ENCODE measurements at places on chromosomes 1 and 21.

DNA sequence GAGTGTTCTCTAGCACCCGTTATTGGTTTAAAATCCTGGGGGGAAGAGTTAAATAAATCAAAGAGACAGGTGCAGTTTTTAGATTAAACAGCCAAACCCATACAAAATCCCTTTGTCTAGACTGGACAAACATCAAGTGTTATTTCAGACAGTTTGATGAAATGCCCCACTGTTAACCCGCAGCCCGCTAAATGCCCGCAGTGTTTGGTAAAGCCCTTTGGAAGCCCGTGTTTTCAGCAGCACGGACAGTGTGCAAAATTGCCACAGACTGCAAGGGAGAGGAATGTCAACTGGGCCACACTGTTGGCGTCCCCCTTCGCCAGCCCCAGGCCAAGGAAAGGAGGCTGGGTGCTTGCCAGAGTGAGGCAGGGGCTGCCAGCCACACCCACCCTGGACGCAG is 26.6 kb downstream of the AJAP1 start:
- DNase-seq, result no peak

- no peak for DNase-seq
These were observed 9.1 kb upstream of the SRSF10 start for GRCh38 chr1:23989263-23989662.

GRCh38 chr1:98333406-98333805 is 328.1 kb upstream of the SNX7 start:
- no peak for DNase-seq

DNA sequence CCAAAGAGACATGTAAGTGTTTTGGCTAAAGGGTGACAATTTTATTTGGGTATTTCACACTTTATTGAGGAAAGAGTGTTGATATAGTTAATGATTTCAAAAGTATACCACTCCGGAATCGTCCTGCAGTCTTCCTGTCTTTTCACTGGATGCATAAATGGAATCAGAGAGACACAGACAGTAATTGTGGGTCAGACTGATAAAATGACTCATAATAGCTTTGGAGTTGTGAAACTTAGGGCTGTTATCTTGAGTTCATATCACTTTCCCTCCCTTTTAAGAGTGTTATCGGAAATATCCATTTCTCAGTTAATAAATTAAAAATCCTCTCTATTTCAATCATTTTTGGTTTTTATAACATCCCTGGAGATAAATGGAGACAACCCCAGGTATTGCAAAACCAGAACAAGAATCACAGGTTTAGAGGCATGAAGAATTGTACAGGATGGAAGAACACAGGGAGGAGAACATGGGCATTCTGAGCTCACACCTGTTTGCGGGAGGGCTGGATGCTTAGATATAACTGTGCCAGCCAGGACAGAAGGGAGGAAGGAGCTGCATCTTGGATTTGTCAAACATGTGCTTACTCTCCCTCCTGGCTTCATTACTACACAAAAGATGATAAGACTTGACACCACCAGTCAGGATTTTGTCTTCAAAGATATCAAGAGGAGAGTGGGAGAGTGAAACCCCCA is 185.4 kb downstream of the LMO4 start:
- DNase-seq, result no peak

Data from activated CD8-positive, alpha-beta T cell treated with anti-CD3 and anti-CD28 coated beads for 36 hours (primary cell).